Hematopoietic multipotent progenitor cell (in vitro differentiated cells): ENCODE measurements at places on chromosomes 4 and X. TPM values are rescaled to one million over a fixed set of nuclear protein-coding genes. Genes with fewer than 3 reads are reported as not detected.

Gene SPANXN3
- total RNA-seq, result not detected

Gene TIMM17B
- total RNA-seq, result 37.2 TPM

Gene MAD2L1
- total RNA-seq, result 8.6 TPM

Gene CACNA1F
- total RNA-seq, result 1.3 TPM

Gene USP51
- 9.7 TPM for total RNA-seq

Gene PGAM4
- not detected for total RNA-seq

Gene CWH43
- not detected for total RNA-seq

Gene GRID2
- not detected for total RNA-seq

Gene GJB1
- total RNA-seq, result not detected

Gene CXXC4
- total RNA-seq, result not detected

Gene SLC25A31
- total RNA-seq, result not detected
